ENCODE measurements at places on chromosomes 4 and X.
A peak's percentile ranks its signal among the peaks of the same experiment; 100 is the strongest.

GRCh38 chrX:151676196-151676595 lies 19.1 kb upstream of the PRRG3 start:
- H3K27ac ChIP-seq, result no peak overlapping the region
- H3K36me3 ChIP-seq, result no peaks in the 10 kb centered on the region

DNA sequence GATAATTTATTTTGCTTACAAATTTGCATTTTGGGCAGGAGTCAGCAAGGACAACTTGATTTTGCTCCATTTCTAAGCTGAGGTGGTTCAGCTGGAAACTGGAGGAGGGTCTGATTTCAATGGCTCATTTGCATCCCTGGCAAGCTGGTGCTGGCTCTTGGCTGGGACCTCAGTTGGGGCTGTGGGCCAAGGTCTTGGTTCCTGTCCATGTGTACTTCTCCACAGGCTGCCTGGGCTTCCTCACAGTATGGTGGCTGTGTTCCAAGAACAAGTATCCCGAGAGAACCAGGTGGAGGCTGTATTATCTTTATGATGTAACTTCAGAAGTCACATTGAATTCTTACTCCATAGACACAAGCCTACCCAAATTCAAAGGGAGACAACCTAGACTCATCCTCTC lies 77.0 kb upstream of the STX18 start:
- DNase-seq, result no peak
- H3K36me3 ChIP-seq, result no peaks in the 10 kb centered on the region
- H3K4me1 ChIP-seq, result no peaks in the 10 kb centered on the region

DNA sequence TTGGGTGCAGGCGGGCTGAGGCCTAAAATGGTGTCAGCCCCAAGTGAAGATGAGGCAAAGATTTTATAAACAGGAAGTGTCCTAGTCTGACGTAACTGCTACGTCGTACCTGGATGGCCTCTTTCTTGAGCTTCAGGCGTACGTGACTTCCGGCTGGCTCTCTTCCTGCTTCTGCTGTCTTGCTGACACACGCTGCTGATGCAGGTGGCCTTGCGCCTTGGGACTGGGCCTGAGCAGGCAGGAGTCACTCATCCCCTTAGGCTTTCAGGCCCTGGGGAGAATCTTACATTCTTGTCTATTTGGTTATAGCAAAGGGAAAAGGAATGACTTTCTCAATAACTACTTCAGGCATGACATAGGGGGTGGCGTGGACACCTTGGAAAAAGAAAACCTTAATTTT lies 20.1 kb upstream of the ABRAXAS1 start:
- no peaks in the 10 kb centered on the region for H3K27me3 ChIP-seq
- H3K27ac ChIP-seq, result no peak overlapping the region
- no peak for DNase-seq
- H3K4me3 ChIP-seq, result no peak overlapping the region
- no peaks in the 10 kb centered on the region for H3K4me1 ChIP-seq
- H3K36me3 ChIP-seq, result no peaks in the 10 kb centered on the region

GRCh38 chrX:44828008-44828605 lies 15.7 kb upstream of the DUSP21 start:
- no peaks in the 10 kb centered on the region for H3K27me3 ChIP-seq
- no peaks in the 10 kb centered on the region for H3K36me3 ChIP-seq
- DNase-seq, result no peak
- H3K27ac ChIP-seq, result no peak overlapping the region

DNA sequence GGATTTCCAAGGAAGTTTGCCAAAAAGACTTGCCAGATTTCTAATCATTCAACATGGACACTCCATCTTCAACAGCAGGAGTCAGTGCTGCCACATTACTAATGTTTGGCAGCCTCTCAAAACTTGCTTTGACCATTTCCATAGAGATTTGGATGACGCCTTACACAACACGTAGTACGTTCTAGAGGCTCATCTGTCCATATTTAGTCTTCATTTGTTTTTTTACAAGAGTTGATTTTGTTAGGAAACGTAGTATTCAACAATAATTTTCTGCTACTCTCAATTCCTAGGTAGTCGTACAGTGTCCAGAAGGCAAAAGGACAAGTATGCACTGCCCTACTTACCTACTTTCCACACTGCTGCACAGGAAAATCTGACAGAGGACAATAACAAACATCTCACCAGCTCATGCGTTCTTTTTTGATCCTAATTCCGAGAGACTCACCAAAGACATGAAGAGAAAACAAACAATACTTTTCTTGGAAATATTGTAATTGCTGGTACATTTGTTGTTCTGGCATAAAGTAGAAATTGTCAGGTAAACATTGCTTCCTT lies 117.3 kb downstream of the SNCA start:
- H3K4me1 ChIP-seq, result no peaks in the 10 kb centered on the region
- no peak overlapping the region for H3K27ac ChIP-seq
- H3K27me3 ChIP-seq, result no peaks in the 10 kb centered on the region
- DNase-seq, result no peak
- no peak overlapping the region for H3K4me3 ChIP-seq

- no peak for DNase-seq
- no peak overlapping the region for H3K4me3 ChIP-seq
- peaks cover 24% of the 10 kb centered on the region for H3K36me3 ChIP-seq
- H3K27me3 ChIP-seq, result no peaks in the 10 kb centered on the region
- H3K27ac ChIP-seq, result no peak overlapping the region
Observed at GRCh38 chr4:143420227-143420626, 83.6 kb downstream of the GAB1 start.

DNA sequence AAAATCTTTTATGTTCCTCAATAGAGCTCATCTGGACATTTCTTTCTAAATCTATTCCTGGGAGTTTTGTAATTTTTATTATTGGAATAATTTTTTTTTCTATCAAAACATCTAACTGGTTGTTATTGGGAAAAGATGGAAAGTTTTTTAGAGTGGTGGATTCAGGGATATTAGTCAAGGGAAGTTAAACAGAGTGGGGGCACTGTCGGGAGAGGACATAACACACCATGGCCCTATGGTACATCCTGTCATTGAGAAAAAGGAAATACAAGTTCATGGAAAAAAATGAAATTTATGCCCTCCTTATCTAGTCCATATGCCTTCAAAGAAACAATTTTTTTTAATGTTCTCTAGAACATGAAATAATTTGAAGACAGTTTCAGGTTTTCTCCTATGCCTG lies 96.3 kb upstream of the TSPAN5 start:
- H3K36me3 ChIP-seq, result no peaks in the 10 kb centered on the region
- H3K27ac ChIP-seq, result no peak overlapping the region
- H3K27me3 ChIP-seq, result no peaks in the 10 kb centered on the region
- no peak overlapping the region for H3K4me3 ChIP-seq

GRCh38 chrX:49129427-49129826 lies 5.9 kb upstream of the GPKOW start:
- no peaks in the 10 kb centered on the region for H3K36me3 ChIP-seq
- DNase-seq, result no peak
- no peaks in the 10 kb centered on the region for H3K27me3 ChIP-seq
- H3K4me1 ChIP-seq, result no peaks in the 10 kb centered on the region

DNA sequence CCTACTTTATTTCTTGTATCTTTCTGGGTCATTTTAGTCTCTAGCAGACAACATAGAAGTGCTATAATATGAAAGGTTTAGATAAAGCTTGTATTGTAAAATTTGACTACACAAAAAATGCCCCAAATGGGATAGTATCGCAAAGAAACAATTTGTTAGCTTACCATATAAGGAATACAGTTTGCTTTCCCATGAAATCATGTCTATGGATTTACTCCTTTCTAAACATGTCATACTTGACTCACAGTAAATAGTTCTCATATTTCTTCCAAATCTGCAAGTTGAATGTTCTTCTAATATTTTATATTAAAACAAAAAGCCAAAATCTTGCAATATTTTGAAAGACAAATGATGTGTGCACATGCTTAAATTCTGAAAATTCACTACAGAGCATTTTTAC lies 103.9 kb downstream of the PPA2 start:
- no peak overlapping the region for H3K27ac ChIP-seq
- peaks cover 27% of the 10 kb centered on the region for H3K36me3 ChIP-seq
- no peaks in the 10 kb centered on the region for H3K4me1 ChIP-seq

- no peaks in the 10 kb centered on the region for H3K36me3 ChIP-seq
- no peak overlapping the region for H3K4me3 ChIP-seq
- H3K4me1 ChIP-seq, result no peaks in the 10 kb centered on the region
- no peak for DNase-seq
Observed at GRCh38 chr4:24774452-24774851, 20.9 kb upstream of the SOD3 start.

DNA sequence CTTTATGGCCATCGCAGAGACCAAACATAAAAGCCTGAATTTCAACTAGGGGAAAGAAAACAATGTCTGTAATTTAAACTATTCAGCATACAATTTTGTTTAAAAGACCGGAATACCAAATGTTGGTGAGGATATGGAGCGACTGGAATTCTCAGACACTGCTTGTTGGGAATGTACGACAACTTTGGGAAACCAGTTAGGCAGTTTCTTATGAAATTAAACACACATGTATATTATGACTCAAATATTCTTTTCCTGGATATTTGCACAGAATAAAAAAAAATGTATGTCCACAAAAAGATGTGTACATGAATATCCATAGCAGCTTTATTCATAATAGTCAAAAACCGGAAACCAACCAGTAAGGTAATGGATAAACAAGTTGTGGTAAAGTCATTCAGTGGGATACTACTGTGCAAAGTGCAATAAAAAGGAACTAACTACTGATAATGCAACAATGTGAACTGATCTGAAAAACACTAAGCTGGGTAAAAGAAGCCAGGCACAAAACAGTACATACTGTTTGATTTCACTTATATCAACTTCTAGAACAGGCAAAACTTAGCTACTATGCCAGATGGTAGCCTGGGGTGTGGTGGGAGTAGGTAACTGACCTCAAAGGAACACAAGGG lies 152.7 kb upstream of the FTHL17 start:
- H3K27ac ChIP-seq, result no peak overlapping the region
- no peaks in the 10 kb centered on the region for H3K4me1 ChIP-seq
- DNase-seq, result no peak
- H3K27me3 ChIP-seq, result no peaks in the 10 kb centered on the region

- no peak overlapping the region for H3K27ac ChIP-seq
- peak; percentile 54 for DNase-seq
- H3K36me3 ChIP-seq, result no peaks in the 10 kb centered on the region
- no peak overlapping the region for H3K4me3 ChIP-seq
- no peaks in the 10 kb centered on the region for H3K4me1 ChIP-seq
Observed at GRCh38 chr4:1417522-1418390, 11.5 kb upstream of the NKX1-1 start.

GRCh38 chr4:4859325-4859798 lies at the start of gene MSX1:
MSX1 (plus strand) TSS chr4:4859665; CDS start chr4:4859900, 235 bp downstream.
- no peaks in the 10 kb centered on the region for H3K4me1 ChIP-seq
- no peaks in the 10 kb centered on the region for H3K36me3 ChIP-seq
- DNase-seq, result peak; percentile 87
- peaks cover 3% of the 10 kb centered on the region for H3K27me3 ChIP-seq
- H3K27ac ChIP-seq, result peak within 1 kb of the TSS; percentile 58

- H3K27me3 ChIP-seq, result no peaks in the 10 kb centered on the region
- no peaks in the 10 kb centered on the region for H3K4me1 ChIP-seq
- H3K36me3 ChIP-seq, result no peaks in the 10 kb centered on the region
- no peak overlapping the region for H3K27ac ChIP-seq
Observed at GRCh38 chr4:100889401-100889800, 371.6 kb upstream of the EMCN start.

DNA sequence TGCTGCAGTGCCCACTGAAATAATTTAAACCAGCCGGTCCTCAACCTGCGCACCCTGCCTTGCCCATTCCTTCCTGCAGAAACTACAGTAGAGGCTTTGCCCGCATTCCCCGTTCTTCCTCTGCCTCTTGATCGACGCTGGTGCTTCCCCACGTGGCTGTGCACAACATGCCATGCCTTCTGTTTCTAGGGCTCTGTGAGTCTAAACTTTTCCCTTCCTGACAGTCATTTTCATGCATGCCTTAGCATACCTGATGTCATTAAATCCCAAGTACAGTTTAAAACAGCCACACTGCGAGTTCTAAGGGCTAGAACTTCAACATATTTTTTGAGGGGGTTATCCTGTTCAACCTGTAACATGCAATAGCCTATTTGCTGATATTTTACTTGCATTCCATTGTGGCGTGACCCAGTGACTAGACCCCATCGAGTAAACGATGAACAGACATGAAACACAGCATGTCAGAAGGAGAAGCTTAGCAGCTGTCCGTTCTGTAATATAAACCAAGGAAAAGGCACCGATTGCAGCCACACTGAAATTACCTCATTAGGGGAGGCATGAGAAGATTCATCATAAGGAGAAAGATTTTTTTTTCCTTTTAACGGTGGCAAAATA lies 232.5 kb downstream of the ARHGAP10 start:
- no peak for DNase-seq
- H3K4me3 ChIP-seq, result no peak overlapping the region
- peaks cover 37% of the 10 kb centered on the region for H3K36me3 ChIP-seq
- H3K4me1 ChIP-seq, result no peaks in the 10 kb centered on the region

DNA sequence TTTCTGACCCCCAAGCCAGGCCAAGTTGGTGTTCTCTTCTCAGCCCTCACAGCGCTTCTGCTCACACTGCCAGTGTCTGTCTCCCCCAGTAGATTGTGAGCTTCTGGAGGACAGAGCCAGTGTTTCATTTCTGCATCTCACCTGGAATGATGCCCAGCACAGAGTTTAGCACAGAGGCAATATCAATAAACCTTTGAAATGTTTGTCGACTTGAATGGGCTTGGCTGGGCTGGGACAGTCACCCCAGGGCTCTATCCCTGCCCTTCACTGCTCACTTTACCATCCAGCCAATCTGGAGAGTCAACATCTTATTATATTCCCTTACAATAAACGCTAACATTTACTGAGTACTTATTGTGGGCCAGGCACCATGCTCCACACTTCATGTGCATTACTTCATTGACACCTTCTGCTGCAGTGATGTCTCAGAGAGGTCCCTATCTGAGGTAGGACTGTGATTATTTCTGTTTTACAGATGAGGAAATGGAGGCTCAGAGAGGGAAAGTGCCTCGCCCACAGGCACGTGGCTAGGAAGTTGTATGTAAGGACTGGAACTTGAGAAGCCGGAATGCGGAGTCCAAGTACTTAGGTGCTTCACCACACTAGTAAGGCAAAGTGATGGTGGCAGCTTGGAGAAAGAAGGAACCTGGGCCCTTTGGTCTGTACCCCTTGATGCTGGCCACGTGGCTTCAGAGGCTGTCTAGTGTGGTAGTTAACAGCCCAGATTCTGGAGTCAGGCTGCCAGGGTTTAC lies 19.5 kb downstream of the EFNB1 start:
- no peak for DNase-seq
- H3K36me3 ChIP-seq, result no peaks in the 10 kb centered on the region
- H3K27me3 ChIP-seq, result no peaks in the 10 kb centered on the region
- H3K27ac ChIP-seq, result no peak overlapping the region

- no peak overlapping the region for H3K4me3 ChIP-seq
- no peaks in the 10 kb centered on the region for H3K36me3 ChIP-seq
- DNase-seq, result no peak
- H3K27ac ChIP-seq, result no peak overlapping the region
- H3K4me1 ChIP-seq, result no peaks in the 10 kb centered on the region
Observed at GRCh38 chr4:125011646-125012045, 299.1 kb upstream of the ANKRD50 start.

GRCh38 chr4:16677001-16677944 lies 221.2 kb downstream of the LDB2 start:
- H3K27ac ChIP-seq, result no peak overlapping the region
- H3K4me1 ChIP-seq, result no peaks in the 10 kb centered on the region
- no peak for DNase-seq
- no peak overlapping the region for H3K4me3 ChIP-seq
- H3K27me3 ChIP-seq, result no peaks in the 10 kb centered on the region
- H3K36me3 ChIP-seq, result no peaks in the 10 kb centered on the region

- DNase-seq, result no peak
- H3K36me3 ChIP-seq, result no peaks in the 10 kb centered on the region
- H3K4me1 ChIP-seq, result no peaks in the 10 kb centered on the region
- H3K27ac ChIP-seq, result no peak overlapping the region
Observed at GRCh38 chr4:54678826-54679225, 21.1 kb downstream of the KIT start.
